ENCODE measurements at places on chromosomes 2 and 18.

DNA sequence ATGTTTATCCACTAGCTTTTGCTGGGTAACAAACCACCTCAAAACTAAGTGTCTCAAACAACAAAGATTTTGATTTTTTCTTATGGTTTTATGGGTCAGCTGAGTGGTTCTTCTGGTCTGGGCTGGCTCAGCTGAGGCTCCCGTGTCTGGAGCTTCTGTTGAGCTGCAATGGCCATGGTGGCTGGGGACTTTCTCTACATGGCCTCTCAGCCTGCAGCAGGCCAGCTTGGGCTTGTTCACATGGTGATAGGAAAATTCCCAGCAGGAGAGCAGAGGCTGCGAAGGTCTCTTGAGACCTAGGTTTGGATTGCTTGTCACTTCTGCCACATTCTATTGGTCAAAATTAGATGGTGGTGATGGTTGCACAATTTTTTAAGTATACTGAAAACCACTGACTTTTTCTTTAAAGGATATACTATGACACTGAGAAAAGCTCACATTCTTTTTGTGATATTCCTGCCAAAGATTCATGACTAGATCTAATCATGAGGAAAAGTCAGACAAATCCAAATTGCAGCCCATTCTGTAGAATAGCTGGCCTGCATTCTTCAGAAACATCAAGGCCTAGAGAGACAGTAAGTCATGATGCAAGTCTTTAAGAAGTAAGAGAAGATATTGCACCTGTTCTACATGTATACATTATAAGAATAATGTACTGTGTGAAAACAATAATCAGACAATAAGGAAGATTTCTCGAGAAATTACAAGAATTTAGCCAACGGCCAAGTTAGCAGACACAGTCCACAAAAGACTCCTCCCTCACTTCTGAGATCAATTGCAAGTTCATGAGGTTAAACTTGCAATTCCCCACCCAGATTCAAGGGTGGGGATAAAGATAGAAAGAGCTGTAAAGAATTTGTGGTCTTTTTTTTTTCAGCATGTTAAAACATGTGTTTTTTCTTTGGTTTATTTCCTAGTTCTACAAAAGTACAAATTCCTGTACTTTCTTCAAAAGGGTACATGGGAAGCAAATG, 35.0 kb upstream of the IL1R2 start:
- no peak for DNase-seq

DNA sequence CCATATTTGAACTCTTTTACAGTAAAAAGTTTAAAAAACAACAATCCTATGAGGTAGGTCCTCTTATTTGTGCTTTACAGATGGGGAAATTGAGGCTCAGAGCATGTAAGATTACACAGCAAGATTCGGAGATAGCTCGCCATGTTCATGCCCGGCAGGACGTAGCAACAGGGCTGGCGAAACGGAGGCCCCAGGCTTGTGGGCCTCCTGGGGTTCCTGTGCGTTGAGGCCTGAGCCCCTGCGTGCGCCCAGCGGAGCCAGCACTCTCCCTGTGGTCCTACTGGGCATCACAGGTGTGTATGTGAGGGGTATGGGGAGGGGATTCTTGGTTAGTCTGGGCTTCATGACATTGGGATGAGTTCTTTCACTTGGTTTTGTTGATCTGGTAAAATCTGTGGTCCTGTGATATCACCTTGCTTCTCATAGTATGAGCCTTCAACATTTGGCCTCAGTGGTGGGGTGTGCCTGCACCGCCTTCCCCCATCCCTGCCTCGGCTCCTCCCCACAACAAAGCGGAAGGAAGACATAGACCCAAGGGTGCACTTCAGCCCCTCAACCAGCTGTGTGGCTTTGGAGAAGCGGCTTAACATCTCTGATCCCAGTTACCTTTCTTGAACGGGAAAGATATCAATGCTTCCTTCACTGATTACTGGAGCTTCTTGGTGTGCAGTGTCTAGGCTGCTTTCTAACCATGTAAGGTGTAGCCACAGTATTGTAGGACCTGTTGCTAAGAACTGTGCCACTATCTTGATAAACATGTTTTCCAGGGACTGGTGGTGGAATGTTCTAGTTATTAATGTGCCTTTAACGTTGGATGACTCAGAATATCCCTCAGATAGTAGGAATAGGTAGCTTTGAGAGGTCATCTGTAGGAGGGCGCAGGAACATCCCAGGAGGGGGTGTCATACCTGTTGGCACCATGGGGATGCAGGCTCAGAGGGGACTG, 37.2 kb downstream of the HPCAL1 start:
- DNase-seq: no peak

DNA sequence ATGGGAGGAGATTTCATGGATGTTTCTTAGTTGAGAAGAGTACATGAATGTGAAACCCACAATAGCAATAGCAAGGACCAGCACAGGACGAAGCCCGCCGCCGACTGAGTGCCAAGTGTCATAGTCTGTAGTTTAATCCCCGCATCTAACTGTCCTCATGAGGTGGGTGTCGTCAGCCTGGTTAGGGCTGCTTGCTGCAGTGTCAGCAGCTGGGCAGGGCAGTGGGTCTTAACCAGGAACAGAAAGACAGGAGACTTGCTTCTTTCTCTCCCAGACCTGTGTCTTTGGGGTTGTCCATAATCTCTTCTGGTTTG, 146.6 kb downstream of the VAPA start:
- no peak for DNase-seq

DNA sequence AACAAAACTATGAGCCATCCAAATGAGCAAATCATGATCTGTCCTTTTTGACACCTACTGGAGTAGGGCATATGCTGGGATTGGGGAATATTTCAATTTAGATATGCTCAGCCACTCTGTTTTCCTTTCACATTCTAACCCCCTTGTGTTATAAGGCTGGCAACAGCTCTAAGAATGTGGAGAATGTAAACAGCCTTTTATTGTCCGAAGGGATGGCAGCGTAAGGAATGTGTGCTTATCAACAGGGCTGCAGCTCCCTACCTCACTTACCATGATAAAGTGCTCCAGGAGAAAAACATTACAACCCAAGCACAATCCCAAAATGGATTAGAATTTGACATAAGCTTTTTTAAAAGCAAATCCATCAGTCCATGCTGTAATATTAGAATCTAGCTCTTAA, 2.2 kb downstream of the NXPH2 start:
- no peak for DNase-seq

DNA sequence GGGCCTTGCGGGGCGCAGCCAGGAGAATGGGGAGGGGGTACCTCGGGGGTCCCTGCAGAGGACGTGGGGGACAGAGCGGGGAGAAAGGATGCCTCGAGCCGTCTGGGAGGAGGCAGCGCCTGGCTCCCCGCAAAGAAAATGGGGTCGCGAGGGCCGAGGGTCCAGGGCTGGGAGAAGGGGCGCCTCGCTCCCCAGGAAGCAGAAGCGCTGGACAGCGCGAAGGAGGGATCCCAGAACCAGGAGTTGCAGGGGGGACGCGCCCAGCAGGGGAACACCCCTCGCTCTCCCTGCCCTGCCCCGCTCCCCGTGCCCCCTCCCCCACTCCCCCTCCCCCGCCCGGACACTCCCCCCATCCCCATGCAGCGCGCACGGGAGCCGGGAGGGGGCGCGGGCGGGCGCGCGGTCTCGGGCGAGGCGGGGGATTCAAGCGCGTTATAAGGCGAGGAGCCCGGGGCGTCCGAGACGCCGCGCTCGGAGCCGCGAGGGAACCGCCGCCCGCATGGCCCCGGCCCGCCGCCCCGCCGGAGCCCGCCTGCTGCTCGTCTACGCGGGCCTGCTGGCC, at the start of gene ERFE:
ERFE (plus strand) TSS at position 462 of the 562 bp plus-strand sequence; CDS start at position 500, 38 bp downstream.
- DNase-seq: no peak

DNA sequence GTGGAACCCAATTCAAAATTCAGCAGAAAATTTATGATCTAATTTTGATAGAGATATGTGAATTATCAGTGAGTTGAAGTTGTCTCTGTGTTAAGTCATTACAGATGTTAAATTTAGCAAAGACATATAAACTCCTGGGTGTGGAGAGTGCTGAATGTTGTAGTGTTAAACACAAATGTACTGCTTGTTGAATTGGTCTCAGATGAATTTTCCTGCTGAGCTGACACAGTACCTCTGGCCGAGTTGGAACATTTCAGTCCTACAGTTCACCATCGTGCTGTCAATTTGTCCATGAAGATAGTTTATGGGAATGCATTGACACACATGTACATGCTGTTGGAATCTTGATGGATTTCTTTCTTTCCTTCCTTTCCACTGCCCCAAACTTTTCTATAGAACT, 255.9 kb downstream of the PLCL1 start:
- no peak for DNase-seq

- no peak for DNase-seq
Observed at GRCh38 chr2:85601771-85602475, 575 bp downstream of the TMEM150A start.

DNA sequence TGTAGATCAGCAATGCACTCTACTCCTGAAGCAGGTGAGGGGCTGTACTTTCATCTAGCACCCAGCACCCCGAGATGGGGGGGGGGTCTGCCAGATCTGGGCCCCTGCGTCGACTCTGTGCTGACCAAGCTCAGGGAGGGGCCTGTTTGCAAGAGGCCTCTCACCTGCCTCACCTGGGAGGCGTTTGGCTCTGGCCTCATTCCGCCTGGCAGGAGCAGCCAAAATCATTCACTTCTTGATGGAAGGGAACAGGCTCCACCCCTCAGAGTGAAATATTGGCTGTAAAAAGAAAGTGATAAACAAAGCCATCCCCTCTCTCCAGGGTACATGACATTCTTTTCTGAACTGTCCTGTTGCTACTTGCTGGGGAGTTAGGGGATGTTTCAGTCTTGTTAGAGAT, 10.7 kb upstream of the IL1R2 start:
- no peak for DNase-seq

DNA sequence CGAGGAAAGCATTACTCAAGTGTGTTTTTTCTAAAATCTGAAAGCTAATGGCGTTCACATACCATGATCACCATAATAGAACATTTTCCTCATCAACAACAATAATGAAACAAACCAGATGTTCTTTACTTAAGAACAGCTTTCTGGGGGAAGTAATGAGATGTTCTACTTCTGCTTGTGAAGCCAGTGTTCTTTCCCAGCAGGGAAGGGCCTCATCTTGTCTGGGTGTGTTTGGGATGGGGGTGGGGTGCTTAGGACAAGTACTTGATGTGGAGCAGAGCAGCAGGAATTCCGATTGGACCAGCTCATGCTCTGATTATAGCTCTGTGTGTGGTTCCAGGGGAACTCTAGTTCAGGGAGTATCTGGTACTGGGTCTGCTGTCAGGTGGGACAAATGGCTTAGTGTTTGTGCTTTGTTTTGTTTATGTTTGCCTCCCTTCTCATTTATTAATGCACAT, 163.0 kb upstream of the NOSTRIN start:
- DNase-seq: no peak

DNA sequence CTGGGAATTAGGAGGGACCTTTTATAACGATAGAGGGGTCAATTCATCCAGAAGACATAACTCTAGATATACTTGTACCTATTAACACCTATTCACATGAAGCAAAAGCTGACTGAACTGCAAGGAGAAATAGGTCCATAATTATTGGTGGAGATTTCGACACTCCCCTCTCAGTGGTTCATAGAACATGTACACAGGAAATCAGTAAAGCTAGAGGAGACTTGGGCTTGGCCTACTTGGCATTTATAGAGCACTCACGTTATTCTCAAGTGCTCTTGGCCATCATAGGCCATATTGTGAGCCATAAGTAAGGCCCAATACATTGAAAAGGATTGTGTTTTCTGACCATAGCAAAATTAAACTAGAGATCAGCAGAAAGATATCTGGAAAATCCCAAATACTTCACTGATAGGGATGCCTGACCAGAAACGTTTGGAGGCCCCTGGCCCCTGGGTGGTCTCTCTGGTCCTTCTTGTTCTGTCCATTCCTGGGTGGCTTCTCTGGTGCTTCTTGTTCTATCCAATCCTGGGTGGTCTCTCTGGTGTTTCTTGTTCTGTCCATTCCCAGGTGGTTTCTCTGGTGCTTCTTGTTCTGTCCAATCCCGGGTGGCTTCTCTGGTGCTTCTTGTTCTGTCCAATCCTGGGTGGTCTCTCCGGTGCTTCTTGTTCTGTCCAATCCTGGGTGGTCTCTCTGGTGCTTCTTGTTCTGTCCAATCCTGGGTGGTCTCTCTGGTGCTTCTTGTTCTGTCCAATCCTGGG, 49.0 kb downstream of the SNED1 start:
- no peak for DNase-seq

DNA sequence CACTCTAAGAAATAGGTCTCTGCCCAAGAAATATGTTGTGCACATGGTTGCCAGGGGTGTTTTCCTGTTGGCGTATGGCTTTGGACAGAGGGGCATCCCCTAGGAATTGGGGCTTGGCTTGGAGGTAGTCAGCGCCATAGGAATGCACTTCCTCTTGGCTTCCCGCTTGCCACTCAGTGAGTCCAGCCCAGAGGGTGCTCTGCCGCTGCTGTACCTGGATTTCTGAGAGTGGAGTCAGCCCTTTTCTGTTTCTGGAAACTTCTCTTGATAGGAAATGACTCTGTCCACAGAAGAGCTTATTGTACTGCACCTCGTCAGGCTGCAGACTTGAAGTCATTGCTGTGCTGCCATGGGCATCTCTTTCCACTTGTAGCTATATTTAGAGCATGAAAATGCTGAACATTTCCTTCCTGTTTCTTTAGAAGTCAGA, 116.7 kb upstream of the MGAT5 start:
- no peak for DNase-seq

DNA sequence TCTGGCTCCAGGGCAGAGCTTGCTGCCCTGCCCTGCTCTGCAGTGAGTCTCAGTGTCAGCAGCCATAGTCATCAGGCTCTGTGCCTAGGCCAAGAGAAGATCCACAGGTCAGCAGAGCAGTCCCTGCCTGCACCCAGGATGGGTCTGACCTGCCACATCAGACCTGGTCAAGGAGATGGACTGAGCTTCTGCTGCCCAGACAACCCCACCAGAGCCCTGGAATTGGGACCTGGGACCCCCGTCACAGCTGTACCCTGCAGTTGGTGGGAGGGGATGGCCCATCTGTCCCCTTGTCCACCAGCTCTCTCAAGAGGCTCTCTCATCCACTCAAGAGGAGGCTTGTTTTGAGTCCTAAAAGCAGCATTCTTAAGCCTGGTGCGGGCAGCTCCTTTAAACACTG, 142.6 kb downstream of the TFCP2L1 start:
- no peak for DNase-seq

DNA sequence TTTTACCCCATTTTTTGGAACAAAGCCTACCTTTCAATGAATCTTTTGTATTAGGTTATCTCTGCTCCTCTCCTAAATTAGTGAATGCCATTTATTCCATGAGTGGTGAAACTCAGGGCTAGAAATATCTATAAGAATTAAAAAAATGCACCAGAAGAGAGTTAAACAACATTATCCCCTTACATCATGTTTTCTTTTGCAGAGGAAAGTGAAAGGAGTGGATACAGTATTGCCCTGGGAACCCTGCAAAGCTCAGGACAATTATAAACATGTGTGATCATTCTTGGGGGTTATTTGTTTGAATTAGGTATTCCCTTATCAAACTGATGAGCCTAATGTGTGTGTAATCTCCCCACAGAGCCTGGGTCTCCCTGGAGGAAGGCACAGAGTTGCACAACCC, 559.2 kb downstream of the RNF144A start:
- DNase-seq: no peak

GRCh38 chr2:134200036-134200618, 53.7 kb upstream of the MGAT5 start:
- DNase-seq: no peak

- no peak for DNase-seq
Observed at GRCh38 chr2:11564816-11565567, 31.1 kb downstream of the GREB1 start.

- DNase-seq: no peak
Observed at GRCh38 chr2:162677476-162677875, 161.1 kb downstream of the KCNH7 start.

Data from CD4-positive, alpha-beta memory T cell (primary cell).